ENCODE measurements at places on chromosomes 5 and 9.
A peak's percentile ranks its signal among the peaks of the same experiment; 100 is the strongest.

DNA sequence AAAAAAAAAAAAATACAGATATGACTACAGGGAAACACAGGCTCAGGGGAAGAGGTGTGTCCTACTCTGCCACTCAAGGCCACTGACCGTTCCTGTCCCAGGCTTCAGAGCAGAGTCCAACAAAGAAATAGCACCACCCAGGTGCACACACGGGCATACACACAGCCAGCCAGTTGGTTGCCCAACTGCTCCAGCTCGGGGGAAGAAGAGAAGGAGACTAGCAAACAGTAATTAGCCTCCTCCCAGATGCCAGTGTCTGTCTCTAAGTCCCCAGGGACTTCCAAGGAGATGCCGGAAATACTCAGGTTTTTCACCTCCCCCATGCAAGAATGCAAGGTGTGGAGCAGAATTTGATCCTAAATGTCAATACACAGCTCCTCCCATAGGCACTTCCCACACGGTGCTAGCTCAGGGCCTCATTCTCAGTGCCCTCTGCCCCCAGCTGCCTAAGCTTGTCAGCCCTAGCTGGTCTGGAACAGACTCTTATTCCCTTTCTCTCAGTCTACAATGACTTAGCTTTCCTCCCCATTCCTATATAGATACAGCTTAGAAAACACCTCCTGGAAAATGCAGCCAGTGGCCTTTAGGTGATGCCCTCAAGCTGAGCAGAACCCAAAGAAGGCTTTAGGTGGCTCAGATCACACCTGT lies 1.7 kb downstream of the MYORG start:
- H3K36me3 ChIP-seq = peaks cover 26% of the 10 kb centered on the region
- peaks cover under 1% of the 10 kb centered on the region for H3K4me1 ChIP-seq
- no peaks in the 10 kb centered on the region for H3K27me3 ChIP-seq
- DNase-seq = no peak
- H3K4me3 ChIP-seq = no peak overlapping the region
- H3K27ac ChIP-seq = no peak overlapping the region

GRCh38 chr9:89749500-89750116 lies 144.8 kb downstream of the GADD45G start:
- DNase-seq = no peak
- no peaks in the 10 kb centered on the region for H3K36me3 ChIP-seq
- H3K4me3 ChIP-seq = no peak overlapping the region
- no peaks in the 10 kb centered on the region for H3K27me3 ChIP-seq

GRCh38 chr9:89095761-89096528 lies 82.7 kb downstream of the SHC3 start:
- H3K4me3 ChIP-seq = no peak overlapping the region
- no peak for DNase-seq
- no peaks in the 10 kb centered on the region for H3K36me3 ChIP-seq
- H3K27ac ChIP-seq = no peak overlapping the region

DNA sequence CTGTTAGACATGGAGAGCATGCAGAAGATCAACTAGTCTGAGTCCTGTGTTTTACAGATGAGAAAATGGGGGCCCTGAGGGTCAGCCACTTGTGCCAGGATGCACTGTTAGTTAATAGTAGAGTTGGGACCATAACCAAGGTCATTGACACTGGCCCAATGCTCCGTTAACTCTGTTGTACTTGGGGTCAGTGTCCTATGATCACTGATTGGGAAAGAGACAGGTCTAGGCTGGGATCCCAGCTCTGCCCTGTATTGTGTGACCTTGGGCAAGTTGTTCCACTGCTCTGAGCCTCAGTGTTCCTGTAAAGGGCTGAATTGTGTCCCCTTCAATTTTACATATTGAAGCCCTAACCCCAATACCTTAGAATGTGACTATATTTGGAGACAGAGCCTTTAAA lies 70.0 kb downstream of the GDNF start:
- H3K4me1 ChIP-seq = no peaks in the 10 kb centered on the region
- no peaks in the 10 kb centered on the region for H3K27me3 ChIP-seq
- H3K27ac ChIP-seq = no peak overlapping the region
- no peak for DNase-seq
- H3K36me3 ChIP-seq = no peaks in the 10 kb centered on the region
- no peak overlapping the region for H3K4me3 ChIP-seq

- no peak for DNase-seq
- no peaks in the 10 kb centered on the region for H3K27me3 ChIP-seq
- H3K4me1 ChIP-seq = no peaks in the 10 kb centered on the region
- no peak overlapping the region for H3K27ac ChIP-seq
- no peak overlapping the region for H3K4me3 ChIP-seq
- no peaks in the 10 kb centered on the region for H3K36me3 ChIP-seq
These were observed 167.1 kb upstream of the PAPPA start for GRCh38 chr9:115986508-115986907.

GRCh38 chr9:4755026-4755609 lies 14.1 kb upstream of the AK3 start:
- H3K4me1 ChIP-seq = no peaks in the 10 kb centered on the region
- DNase-seq = no peak
- H3K4me3 ChIP-seq = no peak overlapping the region
- no peaks in the 10 kb centered on the region for H3K36me3 ChIP-seq
- no peaks in the 10 kb centered on the region for H3K27me3 ChIP-seq

GRCh38 chr9:101848485-101848919 lies 110.1 kb upstream of the GRIN3A start:
- H3K4me3 ChIP-seq = no peak overlapping the region
- no peaks in the 10 kb centered on the region for H3K36me3 ChIP-seq
- no peaks in the 10 kb centered on the region for H3K4me1 ChIP-seq
- no peak overlapping the region for H3K27ac ChIP-seq
- no peak for DNase-seq

GRCh38 chr5:162248107-162248713 lies 180.6 kb downstream of the GABRG2 start:
- DNase-seq = no peak
- no peaks in the 10 kb centered on the region for H3K4me1 ChIP-seq
- H3K4me3 ChIP-seq = no peak overlapping the region
- H3K36me3 ChIP-seq = no peaks in the 10 kb centered on the region
- no peaks in the 10 kb centered on the region for H3K27me3 ChIP-seq
- no peak overlapping the region for H3K27ac ChIP-seq

- H3K36me3 ChIP-seq = no peaks in the 10 kb centered on the region
- H3K4me3 ChIP-seq = no peak overlapping the region
- H3K4me1 ChIP-seq = no peaks in the 10 kb centered on the region
- no peak for DNase-seq
- H3K27ac ChIP-seq = no peak overlapping the region
These were observed 106.1 kb upstream of the LHFPL2 start for GRCh38 chr5:78754655-78755054.

GRCh38 chr5:132556153-132556762 lies 519 bp upstream of the RAD50 start:
- H3K36me3 ChIP-seq = peaks cover 14% of the 10 kb centered on the region
- H3K4me3 ChIP-seq = peak overlapping the region; percentile 95
- H3K4me1 ChIP-seq = peaks cover 7% of the 10 kb centered on the region
- DNase-seq = no peak

- H3K4me1 ChIP-seq = no peaks in the 10 kb centered on the region
- no peak overlapping the region for H3K27ac ChIP-seq
- no peak overlapping the region for H3K4me3 ChIP-seq
- no peak for DNase-seq
These were observed 67.1 kb downstream of the EHMT1 start for GRCh38 chr9:137685741-137686420.

DNA sequence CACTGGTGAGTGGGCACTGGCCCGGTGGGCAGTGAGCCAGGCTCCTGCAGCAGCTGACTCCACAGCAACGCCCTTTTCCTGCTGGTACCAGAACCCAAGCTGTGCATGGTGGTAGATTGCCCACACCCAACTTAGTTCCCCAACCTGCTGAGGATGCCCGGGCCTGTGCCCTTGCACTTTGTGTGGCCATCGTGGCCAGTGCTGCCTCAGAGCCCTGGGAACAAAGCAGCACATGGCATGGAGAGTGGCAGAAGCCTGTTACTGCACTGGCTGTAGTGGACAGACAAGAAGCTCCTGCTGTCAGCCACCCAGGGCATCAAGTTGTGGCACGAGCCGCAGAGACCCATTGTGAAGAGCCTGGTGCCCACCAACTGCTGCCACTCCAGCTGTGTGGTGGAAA lies 612.9 kb downstream of the DNAH5 start:
- no peaks in the 10 kb centered on the region for H3K27me3 ChIP-seq
- no peak for DNase-seq
- H3K4me1 ChIP-seq = no peaks in the 10 kb centered on the region
- no peaks in the 10 kb centered on the region for H3K36me3 ChIP-seq
- H3K4me3 ChIP-seq = no peak overlapping the region

GRCh38 chr5:9437741-9438240 lies 108.1 kb downstream of the SEMA5A start:
- no peaks in the 10 kb centered on the region for H3K36me3 ChIP-seq
- no peak for DNase-seq
- H3K4me1 ChIP-seq = no peaks in the 10 kb centered on the region
- no peaks in the 10 kb centered on the region for H3K27me3 ChIP-seq

DNA sequence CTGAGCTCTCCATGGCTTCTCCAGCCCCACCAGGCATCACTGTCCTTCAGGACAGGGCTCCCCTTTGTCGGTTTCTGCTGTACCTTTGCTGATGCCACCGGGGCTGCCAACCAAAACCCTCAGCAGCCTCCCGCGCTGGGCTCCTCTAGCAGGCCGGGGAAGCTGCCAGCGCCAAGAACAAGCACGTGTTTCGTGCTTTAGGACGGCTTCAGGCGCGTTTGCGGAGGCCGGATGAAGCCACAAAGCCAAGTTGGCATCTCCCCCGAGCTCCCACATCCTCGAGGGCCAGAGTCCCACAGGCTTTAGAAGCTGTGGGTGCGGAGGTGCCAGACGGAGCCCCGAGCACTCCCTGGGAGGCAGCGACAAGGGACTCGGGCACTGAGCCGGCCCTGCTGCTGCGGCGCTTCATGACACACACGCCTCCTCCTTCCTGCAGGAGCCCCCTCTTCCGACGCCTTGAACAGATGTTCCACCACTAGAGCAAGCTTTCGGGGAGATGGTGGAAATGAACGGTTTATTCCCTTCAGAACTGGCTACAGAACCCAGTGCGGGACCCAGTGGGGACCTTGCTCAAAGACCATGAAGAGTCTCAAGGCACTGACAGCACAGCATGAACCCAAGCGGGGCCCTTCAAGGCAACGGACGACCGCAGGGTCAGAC lies 36.7 kb downstream of the SARDH start:
- no peaks in the 10 kb centered on the region for H3K27me3 ChIP-seq
- no peaks in the 10 kb centered on the region for H3K36me3 ChIP-seq
- DNase-seq = no peak
- H3K4me1 ChIP-seq = no peaks in the 10 kb centered on the region

DNA sequence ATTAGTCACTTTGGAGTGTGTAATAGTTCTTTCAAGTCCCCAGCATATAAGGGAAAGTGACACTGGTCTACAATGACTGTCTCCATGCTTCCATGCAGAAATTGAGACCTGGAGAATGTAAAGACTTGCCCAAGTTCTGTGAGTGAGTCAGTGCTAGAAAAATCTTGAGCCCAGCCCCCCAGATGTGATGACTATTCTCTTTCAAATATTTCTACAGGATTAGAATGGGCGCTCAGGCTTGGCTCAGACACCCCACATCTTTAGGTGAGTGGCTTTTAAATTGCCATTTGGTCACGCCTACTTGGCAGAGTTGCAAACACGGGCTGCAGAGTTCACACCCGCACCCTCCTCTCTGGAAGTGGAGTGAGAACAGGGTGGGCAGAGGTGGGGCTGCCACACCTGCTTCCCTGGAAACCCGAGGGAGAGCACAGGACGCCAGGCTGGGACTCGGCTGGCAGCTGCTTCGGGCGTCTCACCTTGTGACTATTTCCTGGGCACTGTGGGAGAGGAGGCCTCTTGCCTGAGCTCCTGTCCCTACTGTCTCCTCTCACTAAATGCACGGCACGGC lies 37.6 kb downstream of the ROPN1L start:
- H3K4me3 ChIP-seq = no peak overlapping the region
- no peaks in the 10 kb centered on the region for H3K27me3 ChIP-seq
- H3K4me1 ChIP-seq = no peaks in the 10 kb centered on the region
- DNase-seq = no peak
- no peaks in the 10 kb centered on the region for H3K36me3 ChIP-seq

DNA sequence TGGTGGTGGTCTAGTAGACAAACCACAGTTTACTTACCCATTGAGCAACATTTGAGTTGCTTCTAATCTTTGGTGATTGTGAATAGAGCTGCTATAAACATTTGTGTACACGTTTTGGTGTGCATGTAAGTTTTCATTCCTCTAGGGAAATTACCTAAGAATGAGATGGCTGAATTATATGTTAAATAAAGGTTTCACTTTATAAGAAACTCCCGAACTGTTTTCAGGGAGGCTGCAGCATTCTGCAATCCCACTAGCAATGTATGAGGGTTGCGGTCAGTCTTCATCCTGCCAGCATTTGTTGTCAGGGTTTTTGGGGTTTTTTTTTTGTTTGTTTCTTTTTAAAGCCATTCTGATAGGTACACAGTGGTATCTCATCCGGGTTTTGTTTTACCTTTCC lies 45.7 kb upstream of the PPARGC1B start:
- H3K4me1 ChIP-seq = no peaks in the 10 kb centered on the region
- H3K36me3 ChIP-seq = no peaks in the 10 kb centered on the region
- no peaks in the 10 kb centered on the region for H3K27me3 ChIP-seq

DNA sequence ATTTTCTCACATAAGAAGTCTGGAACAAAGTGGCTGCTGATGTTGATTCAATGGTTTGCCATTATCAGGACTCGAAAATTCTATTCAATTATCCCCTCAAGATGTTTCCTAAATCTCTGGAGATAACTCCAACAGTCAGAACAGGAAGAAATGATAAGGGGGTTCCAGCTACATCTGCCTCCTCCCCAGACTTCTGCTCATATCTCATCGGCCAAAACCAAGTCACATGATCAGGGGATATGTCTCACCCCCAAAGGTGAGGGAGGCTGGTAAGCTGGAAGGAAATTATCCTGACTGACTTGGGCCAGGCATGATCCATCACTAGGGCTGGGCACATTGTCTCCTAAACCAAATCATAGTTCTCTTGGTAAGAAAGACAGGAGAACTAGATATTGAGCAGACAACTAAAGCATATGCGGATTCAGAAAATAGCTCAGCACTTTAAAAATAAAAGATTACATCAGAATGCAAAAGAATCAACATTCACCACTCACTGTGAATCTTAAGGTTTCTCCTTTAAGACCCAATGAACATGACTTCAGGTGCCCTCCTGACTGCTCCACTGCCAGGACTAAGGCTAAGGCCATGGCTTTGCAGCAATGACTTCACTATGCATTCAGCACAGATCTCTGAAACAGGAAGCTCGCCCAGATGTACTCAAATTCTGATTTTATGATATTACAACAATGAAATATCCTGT lies 306.3 kb downstream of the ENC1 start:
- H3K27me3 ChIP-seq = no peaks in the 10 kb centered on the region
- H3K4me3 ChIP-seq = no peak overlapping the region
- H3K36me3 ChIP-seq = no peaks in the 10 kb centered on the region
- DNase-seq = no peak
- H3K4me1 ChIP-seq = no peaks in the 10 kb centered on the region

DNA sequence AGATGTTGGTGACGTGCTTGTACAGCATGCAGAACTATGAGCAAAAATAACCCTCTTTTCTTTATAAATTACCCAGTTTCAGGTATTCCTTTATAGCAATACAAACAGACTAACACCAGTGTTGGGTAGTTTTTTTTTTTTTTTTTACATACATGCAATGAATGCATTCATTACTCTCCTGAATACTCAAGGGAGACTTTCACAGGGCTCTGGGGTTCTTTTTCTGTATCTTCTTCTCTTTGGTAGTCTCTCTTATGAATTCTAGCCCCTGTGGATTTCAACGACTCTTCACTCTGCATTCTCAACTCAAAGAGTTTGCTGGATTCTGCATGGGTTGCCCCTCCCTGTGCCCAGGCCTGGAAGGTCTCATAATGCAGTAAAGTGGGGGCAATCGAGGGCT lies 27.8 kb downstream of the PTTG1 start:
- H3K36me3 ChIP-seq = no peaks in the 10 kb centered on the region
- no peak overlapping the region for H3K27ac ChIP-seq
- no peaks in the 10 kb centered on the region for H3K27me3 ChIP-seq
- no peak for DNase-seq
- H3K4me3 ChIP-seq = no peak overlapping the region

All from ascending aorta (tissue), 2 donors.